ENCODE measurements at places on chromosomes 16 and 17. TPM values are rescaled to one million over a fixed set of nuclear protein-coding genes. Genes with fewer than 3 reads are reported as not detected.
A peak's percentile ranks its signal among the peaks of the same experiment; 100 is the strongest.

- no peak overlapping the region for H3K4me3 ChIP-seq
- peaks cover 3% of the 10 kb centered on the region for H3K27me3 ChIP-seq
- no peaks in the 10 kb centered on the region for H3K36me3 ChIP-seq
These were observed 9.6 kb upstream of the N4BP1 start for GRCh38 chr16:48619547-48619946.

DNA sequence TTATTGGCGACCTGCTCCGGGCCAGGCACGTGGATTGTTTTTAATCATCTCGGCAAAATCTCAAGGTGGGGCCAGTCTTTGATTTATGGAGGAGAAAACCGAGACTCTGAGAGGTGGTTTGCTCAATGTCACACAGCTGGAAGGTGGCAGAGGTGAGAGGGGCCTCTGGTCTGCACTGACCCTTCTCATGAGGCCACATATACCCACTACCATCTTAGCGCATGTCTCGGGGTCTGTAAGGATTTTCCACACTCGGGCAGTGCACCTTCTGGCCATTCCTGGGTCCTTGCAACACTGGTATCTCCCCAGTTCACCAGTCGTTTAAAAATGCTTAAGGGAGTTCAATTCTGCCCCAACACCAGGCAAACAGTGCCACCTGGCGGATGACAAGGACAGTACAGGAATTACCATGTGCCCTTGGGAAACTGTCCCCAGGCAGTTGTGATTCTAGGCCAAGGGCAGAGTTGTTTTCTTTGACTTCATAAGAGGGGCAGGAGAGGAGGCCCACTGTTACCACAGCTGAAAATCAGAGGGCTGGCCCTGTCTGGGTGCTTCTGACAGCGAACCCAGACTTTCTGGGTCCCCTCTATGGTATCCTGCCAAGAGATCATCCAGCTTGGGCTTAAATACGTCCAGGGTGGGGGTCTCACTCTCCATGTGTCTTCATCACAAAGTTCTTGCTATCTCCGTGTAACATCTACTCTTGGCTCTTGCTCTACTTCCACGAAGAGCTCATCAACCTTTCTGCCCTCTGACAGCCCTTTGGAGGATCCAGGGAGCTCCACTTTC is 39.4 kb upstream of the RAI1 start:
- H3K27ac ChIP-seq = no peak overlapping the region
- peaks cover 6% of the 10 kb centered on the region for H3K27me3 ChIP-seq
- peak; percentile 82 for DNase-seq
- H3K36me3 ChIP-seq = no peaks in the 10 kb centered on the region
- H3K4me3 ChIP-seq = no peak overlapping the region
- H3K4me1 ChIP-seq = peaks cover 2% of the 10 kb centered on the region

- no peaks in the 10 kb centered on the region for H3K27me3 ChIP-seq
- H3K4me3 ChIP-seq = no peak overlapping the region
- no peak overlapping the region for H3K27ac ChIP-seq
- DNase-seq = no peak
These were observed 130.8 kb downstream of the FOXL1 start for GRCh38 chr16:86709103-86709502.

DNA sequence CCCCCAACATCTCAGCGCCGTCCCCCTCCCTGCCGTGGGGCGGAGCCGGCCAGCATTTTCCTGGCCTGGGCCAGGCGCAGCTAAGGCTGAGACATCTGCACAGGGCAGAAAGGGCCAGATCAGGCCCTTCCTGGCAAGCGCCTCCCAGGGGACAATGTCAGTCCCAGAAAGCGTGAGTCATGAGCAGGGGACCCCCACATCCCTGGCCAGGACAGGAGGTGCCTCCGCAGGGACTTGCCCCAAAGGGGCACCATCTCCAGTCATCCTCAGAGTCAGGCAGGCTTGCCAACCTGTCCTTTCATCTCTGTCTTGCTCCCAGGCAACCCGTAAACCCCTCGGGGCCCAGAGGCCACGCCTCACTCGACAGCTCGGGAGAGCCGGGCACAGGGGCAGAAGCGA is 43.2 kb downstream of the SOCS1 start:
- H3K4me3 ChIP-seq = no peak overlapping the region
- no peak for DNase-seq
- no peaks in the 10 kb centered on the region for H3K4me1 ChIP-seq
- peaks cover 25% of the 10 kb centered on the region for H3K36me3 ChIP-seq
- no peak overlapping the region for H3K27ac ChIP-seq

DNA sequence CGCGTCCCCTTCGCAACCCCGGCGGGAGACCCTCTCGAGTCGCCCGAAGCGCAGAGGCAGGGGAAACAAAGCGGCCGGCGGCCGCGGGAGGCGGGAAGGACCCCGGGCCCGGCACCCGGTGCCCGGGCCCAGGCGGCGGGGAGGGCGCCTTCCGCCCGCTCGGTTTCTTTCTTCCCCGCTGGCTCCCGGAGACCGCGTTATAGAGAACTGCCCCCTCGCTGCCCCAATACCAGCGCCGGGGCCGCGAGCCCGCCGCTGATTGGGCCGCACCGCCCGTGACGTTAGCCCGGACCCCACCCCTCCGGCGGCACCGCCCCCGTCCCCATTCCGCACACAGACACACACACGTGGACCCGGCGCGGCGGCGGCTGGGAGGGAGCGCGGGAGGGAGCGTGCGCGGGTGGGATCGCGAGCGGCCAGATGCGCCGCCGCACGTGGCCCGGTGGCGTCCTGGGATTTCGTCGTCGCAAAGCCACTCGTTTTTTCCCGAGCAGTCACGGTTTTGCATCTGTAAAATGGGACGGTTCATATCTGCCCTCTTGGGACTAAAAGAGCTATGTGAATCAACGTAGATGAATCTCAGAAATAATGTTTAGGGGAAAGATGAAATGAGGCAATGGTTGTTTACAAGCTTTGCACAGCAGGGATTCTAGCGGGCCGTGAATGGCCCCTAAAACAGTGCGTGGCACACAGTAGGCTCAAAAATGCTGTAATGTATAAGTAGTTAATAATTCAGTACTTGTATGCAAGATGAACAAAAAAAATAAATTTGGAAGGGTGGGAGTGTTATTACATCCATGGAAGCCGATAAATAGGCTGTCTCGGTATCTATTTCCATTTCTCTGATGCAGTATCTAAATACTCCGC is at the start of gene EPOP:
Gene EPOP (minus strand): TSS at position 209 of the 867 bp plus-strand sequence. CDS start 462 bp downstream, outside the sequence.
- peaks cover 26% of the 10 kb centered on the region for H3K27me3 ChIP-seq
- H3K4me1 ChIP-seq = peaks cover 32% of the 10 kb centered on the region
- peak within 1 kb of the TSS; percentile 14 for H3K27ac ChIP-seq
- peak; percentile 90 for DNase-seq

DNA sequence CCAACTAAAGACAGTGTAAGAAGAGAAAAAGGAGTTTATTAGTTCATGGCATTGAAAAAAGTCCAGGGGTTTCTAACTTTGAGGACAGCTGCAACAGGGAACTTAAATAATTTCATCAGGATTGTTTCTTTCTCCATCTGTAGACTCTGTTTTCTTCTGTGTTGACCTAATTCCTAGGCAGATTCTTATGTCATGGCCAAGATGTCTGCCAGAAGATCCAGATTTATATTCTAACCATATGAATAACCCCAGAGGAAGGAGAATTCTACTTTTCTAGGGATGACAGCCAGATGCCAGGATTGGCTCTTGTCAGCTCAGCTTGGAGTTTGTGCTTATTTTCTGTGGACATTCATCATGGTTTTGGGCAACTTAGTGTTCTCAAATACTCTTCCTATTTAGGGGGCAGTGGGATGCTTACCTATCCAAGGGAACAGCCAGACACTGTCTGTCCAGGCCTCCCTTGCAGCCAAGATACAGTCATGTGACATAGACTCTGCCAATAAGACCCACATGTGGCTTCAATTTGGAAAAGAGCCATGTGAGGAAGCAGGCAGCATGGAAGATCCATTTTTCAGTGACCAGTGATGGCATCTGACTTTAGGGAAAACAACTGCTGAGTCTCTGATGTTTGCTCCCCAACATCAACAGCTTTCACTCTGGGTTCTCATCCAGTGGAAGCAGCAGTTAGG is 18.2 kb downstream of the PCTP start:
- no peaks in the 10 kb centered on the region for H3K4me1 ChIP-seq
- no peak for DNase-seq
- H3K27me3 ChIP-seq = no peaks in the 10 kb centered on the region

GRCh38 chr16:81445143-81445961 is 744 bp downstream of the CMIP start:
- H3K27ac ChIP-seq = peak overlapping the region; percentile 84
- DNase-seq = peak; percentile 69
- H3K4me1 ChIP-seq = peaks cover 59% of the 10 kb centered on the region
- peaks cover 22% of the 10 kb centered on the region for H3K36me3 ChIP-seq

GRCh38 chr17:17221329-17221728 is 15.2 kb upstream of the PLD6 start:
- H3K27me3 ChIP-seq = no peaks in the 10 kb centered on the region
- DNase-seq = no peak
- no peaks in the 10 kb centered on the region for H3K4me1 ChIP-seq
- no peak overlapping the region for H3K27ac ChIP-seq
- H3K4me3 ChIP-seq = no peak overlapping the region

- H3K4me3 ChIP-seq = no peak overlapping the region
- no peak for DNase-seq
- no peak overlapping the region for H3K27ac ChIP-seq
- H3K36me3 ChIP-seq = no peaks in the 10 kb centered on the region
These were observed 14.5 kb downstream of the DHRS7C start for GRCh38 chr17:9776911-9777310.

- H3K27me3 ChIP-seq = peaks cover 3% of the 10 kb centered on the region
- H3K4me3 ChIP-seq = no peak overlapping the region
- H3K4me1 ChIP-seq = no peaks in the 10 kb centered on the region
- no peaks in the 10 kb centered on the region for H3K36me3 ChIP-seq
These were observed 50.6 kb upstream of the NKD1 start for GRCh38 chr16:50497592-50497991.

DNA sequence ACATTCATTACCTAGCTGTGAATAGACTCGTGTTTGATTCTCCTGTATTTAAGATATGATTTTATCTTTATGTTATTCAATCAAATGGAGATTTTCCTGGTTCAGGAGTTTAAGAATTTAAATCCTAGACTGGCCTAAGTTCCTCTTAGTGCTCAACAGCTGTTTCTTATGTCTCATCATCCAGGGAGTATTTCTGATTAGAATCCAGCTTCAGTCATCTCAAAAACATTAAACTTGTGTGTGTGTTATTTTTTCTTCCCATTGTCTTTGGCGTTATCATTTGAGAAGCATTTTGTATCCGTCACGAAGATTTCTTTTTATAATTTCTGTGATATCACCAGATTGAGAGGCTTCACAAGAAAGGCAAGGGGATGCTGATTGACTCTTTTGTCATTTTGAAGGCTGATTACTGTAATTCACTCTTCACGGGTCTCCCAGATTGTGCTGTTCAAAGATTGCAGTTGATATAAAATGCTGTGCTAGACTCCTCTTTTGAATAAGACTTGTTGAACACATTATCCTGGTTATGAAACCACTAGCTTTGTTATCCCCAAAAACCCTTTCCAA is 204.8 kb downstream of the CDH8 start:
- H3K4me1 ChIP-seq = no peaks in the 10 kb centered on the region
- no peaks in the 10 kb centered on the region for H3K27me3 ChIP-seq
- H3K27ac ChIP-seq = no peak overlapping the region

DNA sequence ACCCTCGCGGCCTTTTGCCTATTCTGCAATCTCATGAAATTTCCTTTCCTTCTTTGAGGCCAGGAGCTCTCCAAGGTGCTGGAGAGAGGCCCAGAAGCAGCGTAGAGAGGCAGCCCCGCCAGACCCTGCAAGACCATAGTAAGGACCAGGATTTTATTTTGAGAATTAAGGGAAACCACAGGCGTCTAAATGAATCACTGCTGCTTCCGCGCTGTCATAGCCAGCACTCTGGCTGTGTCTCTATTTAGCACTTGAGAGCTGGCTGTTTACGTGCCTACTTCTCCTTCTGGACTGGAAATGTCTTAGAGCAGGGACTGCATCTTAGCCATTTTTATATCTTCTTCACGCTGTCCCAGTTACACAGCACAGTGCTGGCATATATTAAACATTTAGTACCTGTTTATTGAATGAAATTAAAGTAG is 37.6 kb upstream of the PIRT start:
- no peaks in the 10 kb centered on the region for H3K4me1 ChIP-seq
- no peak overlapping the region for H3K4me3 ChIP-seq
- H3K27ac ChIP-seq = no peak overlapping the region
- H3K27me3 ChIP-seq = no peaks in the 10 kb centered on the region
- DNase-seq = no peak

The TRIM47 gene
- total RNA-seq = 24.3 TPM

The ATP2A3 gene
- 377 TPM for total RNA-seq

The CCL7 gene
- total RNA-seq = not detected

The C16orf89 gene
- not detected for total RNA-seq

The IKZF3 gene
- total RNA-seq = 70.8 TPM

The ASIC2 gene
- total RNA-seq = not detected

Measured in activated CD8-positive, alpha-beta memory T cell treated with anti-CD3 and anti-CD28 coated beads, Interleukin-2, amount 10 ng/mL, durations not matched to agents 7 days and 5 days (primary cell).